Stimulated activated CD4-positive, alpha-beta T cell treated with anti-CD3 and anti-CD28 coated beads, Interleukin-12 subunit alpha, Interleukin-12 subunit beta, amount 100 ng/mL, for 4 hours (primary cell): ENCODE measurements at places on chromosomes 12 and 14.

- DNase-seq, result no peak
Measured at GRCh38 chr12:124780336-124780735, 83.3 kb downstream of the SCARB1 start.

GRCh38 chr14:24185026-24185425 lies 3.6 kb downstream of the IPO4 start:
- no peak for DNase-seq

DNA sequence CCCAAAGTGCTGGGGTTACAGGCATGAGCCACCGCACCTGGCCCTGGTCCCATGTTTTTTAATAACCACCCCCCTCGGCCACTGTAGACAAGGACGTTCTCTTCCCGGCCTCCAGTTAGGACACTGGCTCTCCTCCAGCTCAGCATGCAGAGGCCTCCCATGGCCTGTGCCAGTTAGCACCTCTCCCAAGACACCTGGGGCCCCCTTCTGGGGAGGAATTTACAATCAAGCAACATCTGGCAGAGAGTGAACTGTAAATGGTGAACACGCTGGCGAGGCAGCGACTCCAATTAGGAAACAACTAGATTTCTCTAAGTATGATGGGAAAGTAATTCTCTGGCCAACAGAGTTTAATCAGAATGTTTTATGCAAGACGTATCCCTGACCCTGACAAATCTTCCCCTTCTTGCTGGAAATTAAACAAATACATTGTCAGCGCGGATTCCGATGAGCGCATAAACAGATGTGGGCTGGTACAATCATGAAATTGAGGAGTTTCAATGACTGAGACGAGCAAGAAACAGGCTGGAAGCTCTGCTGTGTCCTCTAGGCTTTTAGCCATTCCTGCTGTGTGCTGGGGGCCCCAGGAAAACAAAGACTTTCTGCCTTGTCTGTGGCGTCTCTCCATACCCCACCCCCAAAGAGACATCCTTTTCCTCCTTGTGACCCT lies 61.7 kb upstream of the DLK1 start:
- no peak for DNase-seq

DNA sequence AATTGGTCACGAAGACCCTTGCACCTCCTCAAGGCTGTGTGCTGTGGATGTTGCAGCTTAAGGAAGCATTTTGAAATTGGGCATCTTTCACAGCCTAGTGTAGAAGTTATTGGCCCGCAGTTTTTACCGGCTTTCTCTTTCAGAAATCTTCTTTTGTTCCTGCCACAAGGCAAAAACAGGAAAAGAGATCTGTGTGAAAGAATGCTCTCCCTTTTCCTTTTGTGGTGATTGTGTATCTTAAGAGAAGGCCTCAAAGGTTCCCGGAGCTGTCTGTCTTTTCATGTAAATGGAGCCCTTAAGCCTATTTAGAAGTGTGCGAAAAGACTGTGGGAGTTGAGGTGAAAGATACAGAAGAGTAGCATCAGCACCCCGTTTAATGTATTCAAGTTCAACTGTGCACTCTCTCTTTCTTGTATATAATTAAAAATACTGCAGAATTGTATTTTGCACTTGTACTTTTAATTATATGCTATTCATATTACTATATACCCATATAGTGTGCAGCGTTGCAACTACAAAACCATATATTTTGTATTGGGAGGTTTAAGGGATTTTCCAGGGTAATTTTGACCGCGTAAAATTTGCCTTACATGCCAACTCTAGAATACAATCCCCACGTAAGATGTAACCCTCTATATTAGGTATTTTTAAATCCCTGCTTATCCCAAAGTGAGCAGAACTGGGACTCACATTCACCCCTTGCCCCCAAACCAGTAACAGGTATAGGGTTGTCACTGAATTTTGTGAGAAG lies 441.7 kb downstream of the RAD51B start:
- DNase-seq, result no peak

DNA sequence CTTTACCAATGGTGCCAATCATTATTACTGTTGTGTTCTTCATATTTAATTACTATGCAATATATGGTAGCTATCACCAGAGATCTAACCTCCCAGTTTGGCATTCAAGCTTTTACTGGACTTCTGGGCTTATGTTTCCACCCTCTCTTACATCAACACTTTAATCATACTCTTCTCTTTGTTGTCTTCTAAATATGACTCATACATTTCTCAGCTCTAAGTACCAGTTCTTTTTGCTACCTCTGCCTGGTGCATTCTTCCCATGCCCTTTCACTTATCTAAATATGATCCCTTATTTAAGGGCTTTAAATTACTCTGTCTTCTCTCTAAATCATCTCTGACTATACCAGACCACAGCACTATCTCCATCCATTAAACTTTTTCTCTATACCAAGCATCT lies 246.1 kb upstream of the CCDC196 start:
- no peak for DNase-seq

DNA sequence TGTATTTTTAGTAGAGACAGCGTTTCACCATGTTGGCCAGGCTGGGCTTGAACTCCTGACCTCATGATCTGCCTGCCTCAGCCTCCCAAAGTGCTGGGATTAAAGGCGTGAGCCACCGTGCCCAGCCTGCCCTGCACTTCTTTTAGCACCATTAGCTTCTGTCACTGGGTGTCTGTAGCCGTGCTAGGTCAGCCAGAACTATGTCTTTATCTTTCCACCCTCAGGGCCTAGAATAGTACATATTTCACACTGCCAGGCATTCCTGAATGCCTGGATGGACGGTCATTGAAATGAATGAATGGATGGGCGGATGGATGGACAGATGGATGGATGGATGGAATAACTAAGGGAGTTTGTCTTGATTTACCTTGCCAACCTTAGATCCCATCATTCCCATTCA lies 33.7 kb downstream of the FBXL14 start:
- DNase-seq, result no peak

DNA sequence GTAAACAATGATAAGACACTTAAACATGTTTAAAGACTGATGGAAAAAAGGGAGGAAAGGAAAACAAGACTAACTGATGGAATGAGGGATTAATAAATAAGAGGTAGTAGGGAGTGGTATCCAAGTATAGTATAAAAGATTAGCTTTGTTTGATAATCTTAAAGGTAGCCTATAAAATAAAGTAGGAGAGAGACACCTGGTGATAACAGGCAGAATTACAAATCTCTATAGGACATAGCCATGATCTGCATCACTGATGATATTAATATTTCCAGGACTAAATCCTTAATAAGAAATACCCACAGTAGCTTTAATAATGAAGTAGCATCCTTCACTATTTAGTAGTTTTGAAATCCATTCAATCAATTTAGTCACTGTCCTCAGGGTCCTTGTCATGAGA lies 30.4 kb downstream of the DLGAP5 start:
- DNase-seq, result no peak

GRCh38 chr14:102096569-102097188 lies 9.8 kb upstream of the HSP90AA1 start:
- DNase-seq, result peak; percentile 72

DNA sequence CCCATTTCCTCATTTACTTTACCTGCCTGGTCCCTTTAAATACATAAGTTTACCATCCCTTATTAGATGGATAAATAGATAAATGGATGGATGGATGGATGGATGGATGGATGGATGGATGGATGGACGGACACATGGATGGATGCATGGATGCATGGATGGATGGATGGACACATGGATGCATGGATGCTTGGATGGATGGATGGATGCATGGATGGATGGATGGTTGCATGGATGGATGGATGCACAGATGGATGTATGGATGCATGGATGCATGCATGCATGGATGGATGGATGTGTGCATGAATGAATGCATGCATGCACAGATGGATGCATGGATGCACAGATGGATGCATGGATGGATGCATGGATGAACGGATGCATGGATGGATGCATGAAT lies 93.6 kb downstream of the DPF3 start:
- DNase-seq, result no peak

DNA sequence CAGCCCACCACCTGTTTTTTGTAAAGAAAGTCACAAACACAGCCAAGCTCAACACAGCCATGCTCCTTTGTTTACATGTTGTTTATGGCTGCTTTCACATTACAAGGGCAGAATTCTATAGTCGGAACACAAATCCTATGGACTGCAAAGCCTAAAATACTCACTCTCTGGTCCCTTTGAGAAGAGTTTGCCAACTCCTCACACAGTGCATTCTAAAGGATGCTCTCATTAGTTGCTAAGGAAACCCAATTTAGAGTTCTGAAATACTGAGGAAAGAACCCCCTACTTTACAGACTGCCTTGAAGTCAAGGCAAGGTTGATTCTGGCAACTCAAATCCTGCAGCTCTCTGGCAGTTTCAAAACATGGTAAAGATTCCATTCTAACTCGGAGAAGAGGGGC lies 38.3 kb downstream of the DCP1B start:
- no peak for DNase-seq

DNA sequence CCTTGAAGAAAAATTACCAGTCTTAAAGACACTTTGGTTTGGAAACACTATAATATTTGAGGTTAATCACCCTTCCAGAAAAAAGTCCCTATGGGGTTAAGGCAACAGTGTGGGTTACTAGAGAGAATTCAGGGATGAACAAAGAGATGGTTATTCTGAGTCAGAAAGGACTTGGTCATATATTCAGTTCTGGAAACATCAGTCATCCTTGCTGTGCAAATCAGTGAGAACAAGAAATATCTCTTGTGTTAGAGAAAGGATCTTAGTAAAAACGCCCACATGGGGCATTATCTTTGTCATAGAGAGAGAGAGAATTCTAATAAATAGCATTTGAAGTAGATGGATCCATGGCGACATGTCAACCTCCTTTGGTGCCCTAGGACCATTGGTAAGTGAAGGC lies 59.4 kb upstream of the E2F7 start:
- DNase-seq, result no peak

DNA sequence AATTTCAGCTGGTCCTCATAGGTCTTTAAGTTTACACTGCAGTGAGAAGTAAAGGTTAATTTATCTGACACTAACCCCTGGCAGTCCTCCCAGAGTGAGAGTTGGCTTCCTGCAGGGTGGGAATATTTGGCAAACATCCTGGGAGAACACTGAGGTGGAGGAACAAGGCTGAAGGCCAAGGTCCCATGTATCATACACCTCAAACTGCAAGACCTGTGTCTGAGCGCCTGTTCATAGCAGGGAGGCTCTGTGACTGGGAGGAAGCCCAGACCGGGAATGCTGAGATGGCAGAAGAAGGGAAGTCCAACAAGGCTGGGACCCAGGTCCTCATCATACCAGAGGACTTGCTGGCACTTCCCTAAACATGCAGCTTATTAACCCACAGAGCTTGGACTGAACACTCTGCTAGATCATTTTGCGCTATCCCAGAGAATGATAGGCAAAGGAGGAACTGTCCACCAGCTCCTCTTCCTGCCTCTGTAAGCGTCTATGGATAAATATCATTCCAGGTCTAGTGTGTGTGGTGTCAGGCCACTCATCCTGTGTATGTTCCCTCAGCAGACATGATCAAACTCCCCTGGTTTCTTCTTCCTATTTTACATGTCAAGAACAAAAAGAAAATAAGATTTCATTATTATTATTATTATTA lies 199.6 kb upstream of the CNOT2 start:
- no peak for DNase-seq
